Coronary artery (tissue), 2 donors: ENCODE measurements at places on chromosomes 12 and 14.
A peak's percentile ranks its signal among the peaks of the same experiment; 100 is the strongest.

DNA sequence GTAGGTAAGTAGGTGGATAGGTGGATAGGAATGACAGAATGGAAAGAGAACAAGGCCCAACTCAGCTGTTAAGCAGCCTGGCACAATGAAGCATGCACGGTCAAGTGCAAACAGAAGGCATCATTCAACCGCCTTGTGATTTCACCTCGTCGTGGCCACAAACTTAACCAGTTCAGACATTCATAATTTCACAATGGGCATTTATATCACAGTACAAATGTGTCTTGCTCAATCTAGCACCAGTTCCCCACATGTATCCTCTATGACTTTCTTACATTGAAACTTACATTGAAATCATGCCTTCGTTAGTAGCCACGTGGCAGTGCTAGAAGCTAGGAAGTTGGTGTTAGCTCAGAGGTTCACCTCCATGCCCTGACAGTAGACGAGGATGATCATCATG is 207.5 kb downstream of the ETV6 start:
- DNase-seq: no peak

DNA sequence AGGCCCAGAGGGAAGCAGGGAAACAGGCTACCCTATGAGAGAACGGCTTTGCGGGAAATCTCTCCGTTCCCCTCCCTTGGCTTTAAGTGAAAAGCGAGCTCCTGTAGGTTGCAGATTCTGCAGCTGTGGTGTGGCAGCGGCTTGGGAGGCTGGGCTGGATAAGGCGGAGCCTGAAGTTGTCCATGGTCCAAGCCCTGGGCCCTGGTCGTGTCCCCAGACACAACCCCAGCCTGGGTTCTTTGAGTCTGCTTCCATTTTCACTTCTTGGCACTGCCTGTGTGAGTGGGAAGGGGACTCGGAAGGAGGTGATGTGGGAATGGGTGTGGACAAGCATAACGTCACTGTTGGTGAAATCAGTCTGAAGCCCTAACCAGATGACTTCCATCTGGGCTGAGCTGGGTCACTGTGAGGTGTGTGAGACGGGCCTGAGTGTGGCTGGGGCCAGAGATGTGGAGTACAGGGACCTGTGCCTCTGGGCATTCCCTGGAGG is 43.0 kb upstream of the CTDSP2 start:
- DNase-seq: peak; percentile 93

GRCh38 chr14:60179431-60179869 is 14.3 kb upstream of the DHRS7 start:
- no peak for DNase-seq

DNA sequence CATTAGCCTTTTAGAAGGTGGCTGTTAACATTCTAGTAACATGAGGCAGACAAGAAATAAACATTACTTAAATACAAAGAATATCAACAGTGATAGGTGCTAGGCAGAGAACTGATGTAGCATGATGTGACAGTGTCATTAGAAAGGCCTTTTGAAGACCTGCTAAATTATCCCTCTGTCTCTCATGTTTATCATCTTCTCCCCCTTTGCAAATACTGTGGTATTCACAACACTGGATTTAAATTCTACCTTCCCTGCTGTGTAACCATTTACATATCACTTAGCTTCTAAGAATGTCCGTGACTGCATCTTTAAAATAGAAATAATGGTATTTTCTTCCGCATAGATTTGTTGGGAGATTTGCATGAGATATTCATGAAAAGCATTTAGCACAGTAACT is 74.4 kb upstream of the CLEC14A start:
- no peak for DNase-seq
